Stimulated activated CD4-positive, alpha-beta T cell treated with anti-CD3 and anti-CD28 coated beads, Interleukin-4, amount 100 ng/mL, for 4 hours (primary cell): ENCODE measurements at places on chromosomes 4 and X.

DNA sequence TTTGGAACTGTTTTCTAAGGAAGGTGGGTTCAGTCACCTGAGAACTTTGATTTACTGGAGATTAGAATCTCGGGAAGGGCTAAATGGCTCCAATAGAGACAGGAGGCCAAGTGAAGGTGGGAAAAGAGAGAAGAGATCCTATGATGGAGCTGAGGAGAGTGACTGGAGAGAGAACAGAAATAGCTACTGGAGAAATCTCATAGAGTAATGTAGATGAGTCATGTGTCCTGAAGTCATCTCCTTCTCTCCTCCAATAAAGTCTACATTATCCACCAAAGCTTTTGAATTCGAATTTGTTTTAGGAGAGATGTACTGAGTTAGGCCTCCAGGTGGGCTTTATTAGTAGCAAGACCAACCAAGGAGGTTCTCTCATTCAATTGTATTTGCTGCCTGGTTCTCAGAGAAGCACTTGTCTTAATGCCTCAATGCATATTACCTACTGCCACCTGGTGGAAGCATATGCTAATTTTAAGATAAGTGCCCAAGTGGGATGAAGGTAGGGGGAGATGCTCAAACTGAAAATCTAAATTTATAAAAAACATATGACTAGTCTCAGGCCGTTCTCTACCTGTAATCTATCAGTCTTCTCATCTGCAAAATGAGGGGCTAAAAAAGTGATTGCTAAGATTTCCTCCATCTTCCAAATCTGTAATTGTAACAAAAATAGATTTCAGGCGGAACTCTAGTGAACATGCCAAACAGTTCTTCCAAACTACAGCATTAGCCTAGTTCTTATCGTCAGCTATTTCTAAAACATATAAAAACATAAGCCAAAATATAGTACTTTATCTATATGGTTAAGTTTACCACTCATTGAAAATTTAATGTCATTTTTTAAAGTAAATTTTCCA, 24.4 kb downstream of the TXK start:
- DNase-seq: no peak

- no peak for DNase-seq
Measured at GRCh38 chrX:97619499-97619898, 735.8 kb downstream of the RPA4 start.

DNA sequence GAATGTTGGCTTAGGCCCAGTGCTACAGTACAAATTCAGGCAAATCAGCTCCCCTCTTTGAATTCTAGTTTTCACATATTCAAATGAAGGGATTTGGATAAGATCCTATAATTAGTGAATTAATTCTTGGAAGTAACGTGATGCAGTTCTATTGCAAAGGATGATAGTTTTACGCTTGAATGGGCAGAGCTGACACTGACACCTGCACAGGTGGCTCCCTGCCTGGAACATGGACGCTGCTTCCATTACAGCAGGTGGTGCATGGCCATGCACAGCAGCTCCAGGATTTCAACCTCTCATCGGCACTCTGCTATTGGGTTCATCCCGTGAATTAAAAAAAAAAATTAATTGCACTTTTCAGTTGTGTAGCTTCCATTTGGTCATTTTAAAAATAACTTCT, 28.4 kb upstream of the RPS6KA6 start:
- DNase-seq: no peak

GRCh38 chr4:142696334-142697122, 149.6 kb downstream of the INPP4B start:
- peak; percentile 21 for DNase-seq

GRCh38 chr4:2583517-2583916, 47.1 kb downstream of the FAM193A start:
- no peak for DNase-seq
